ENCODE measurements at places on chromosomes 5 and 9. TPM values are rescaled to one million over a fixed set of nuclear protein-coding genes. Genes with fewer than 3 reads are reported as not detected.

DNA sequence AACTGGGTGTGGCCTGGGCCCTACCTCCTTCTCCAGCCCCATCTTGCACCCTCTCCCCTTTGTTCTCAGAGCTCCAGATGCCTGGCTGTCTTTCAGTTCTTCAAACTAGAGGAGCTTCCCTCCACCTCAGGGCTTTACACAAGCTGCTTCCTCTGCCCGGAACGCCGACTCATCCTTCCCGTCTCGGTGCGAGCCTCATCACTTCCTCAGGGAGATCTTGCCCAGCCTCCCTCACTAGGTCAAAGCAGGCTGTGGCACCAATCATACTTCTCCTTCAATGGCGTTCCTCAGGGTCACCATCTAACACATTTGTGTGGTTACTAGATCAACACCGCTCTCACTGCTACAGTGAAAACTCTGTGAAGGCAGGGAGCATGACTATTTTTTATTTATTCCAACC is 56.2 kb upstream of the ZSWIM6 start:
- no peaks in the 10 kb centered on the region for H3K36me3 ChIP-seq
- H3K4me1 ChIP-seq, result peaks cover 11% of the 10 kb centered on the region
- DNase-seq, result no peak
- peak overlapping the region; percentile 0 for H3K4me3 ChIP-seq

- no peak for DNase-seq
- no peak overlapping the region for H3K4me3 ChIP-seq
- peaks cover 2% of the 10 kb centered on the region for H3K36me3 ChIP-seq
These were observed 330.7 kb downstream of the PDE4D start for GRCh38 chr5:59562756-59563389.

DNA sequence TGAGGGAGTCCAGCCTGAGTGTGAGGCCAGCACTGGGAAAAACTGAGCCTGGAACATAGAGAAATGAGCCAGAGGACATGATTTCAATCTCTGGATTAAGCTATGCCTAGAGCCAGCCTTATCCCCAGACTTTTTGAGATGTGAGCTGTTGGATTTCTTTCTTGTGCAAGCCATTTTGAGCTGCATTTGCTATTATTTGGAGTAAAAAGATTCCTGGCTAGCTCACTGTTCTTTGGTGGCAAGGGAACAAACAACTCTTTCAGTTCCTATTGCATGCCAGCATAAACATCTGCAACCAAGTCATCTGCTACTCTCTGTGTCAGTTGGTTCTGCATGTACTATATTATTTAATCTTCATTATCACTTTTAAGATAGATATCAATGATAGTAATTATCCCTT is 70.1 kb upstream of the MAN2A1 start:
- H3K4me1 ChIP-seq, result no peaks in the 10 kb centered on the region
- H3K27me3 ChIP-seq, result no peaks in the 10 kb centered on the region
- H3K4me3 ChIP-seq, result no peak overlapping the region

- no peaks in the 10 kb centered on the region for H3K4me1 ChIP-seq
- H3K36me3 ChIP-seq, result no peaks in the 10 kb centered on the region
- H3K27ac ChIP-seq, result no peak overlapping the region
- peaks cover 12% of the 10 kb centered on the region for H3K27me3 ChIP-seq
- H3K4me3 ChIP-seq, result no peak overlapping the region
These were observed 6.0 kb downstream of the SLC46A2 start for GRCh38 chr9:112884721-112885120.

DNA sequence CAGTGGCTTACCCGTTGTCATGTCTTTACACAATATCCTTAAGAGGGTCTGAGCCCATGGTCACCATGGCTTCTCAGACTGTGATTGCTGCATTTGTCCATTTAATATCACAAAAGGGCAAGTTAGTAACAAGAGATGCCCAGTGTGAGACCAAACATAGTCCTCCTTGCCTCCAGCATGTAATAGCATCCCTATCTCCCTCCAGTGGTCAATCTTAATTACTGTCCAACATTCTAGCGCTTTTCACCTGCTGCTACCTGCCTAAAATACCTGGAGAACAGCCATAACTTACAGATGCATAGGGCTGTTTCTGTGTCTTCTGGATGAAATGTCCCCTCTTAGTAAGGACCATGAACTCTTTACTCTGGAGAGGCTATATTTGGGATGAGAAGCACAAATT is 267.2 kb upstream of the DAB2 start:
- no peak overlapping the region for H3K27ac ChIP-seq
- no peaks in the 10 kb centered on the region for H3K4me1 ChIP-seq
- no peak overlapping the region for H3K4me3 ChIP-seq

DNA sequence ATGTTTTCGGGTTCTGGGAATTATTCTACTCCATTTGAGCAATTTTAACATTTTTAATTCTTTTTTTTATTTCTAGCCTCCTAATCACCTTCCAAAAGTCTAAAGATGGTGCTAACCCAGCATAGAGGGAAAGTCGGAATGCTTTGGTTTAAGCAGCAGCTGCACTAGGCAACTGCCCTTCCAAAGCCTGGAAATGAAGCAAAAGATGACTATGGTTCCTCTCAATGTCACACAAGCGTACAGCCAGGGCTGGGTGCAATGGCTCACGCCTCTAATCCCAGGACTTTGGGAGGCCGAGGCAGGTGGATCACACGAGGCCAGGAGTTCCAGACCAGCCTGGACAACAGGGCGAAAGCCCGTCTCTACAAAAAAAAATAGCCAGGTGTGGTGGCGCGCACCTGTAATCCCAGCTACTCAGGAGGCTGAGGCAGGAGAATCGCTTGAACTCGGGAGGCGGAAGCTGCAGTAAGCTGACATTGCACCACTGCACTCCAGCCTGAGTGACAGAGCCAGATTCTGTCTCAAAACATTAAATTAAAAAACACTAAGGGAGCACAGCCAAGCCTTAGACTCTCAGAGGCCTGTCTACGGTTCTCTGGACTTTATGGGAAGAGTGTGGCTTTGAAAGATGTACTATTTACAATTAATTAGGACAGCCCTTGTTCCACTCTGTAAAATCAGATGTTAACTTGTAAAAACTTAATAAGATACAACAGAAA is 33.1 kb downstream of the ADAM19 start:
- no peak for DNase-seq
- peaks cover 95% of the 10 kb centered on the region for H3K4me1 ChIP-seq
- H3K36me3 ChIP-seq, result peaks cover 53% of the 10 kb centered on the region
- H3K27me3 ChIP-seq, result no peaks in the 10 kb centered on the region
- peak overlapping the region; percentile 93 for H3K27ac ChIP-seq

GRCh38 chr9:130854835-130855234 is 19.8 kb downstream of the ABL1 start:
- no peaks in the 10 kb centered on the region for H3K4me1 ChIP-seq
- no peak overlapping the region for H3K27ac ChIP-seq
- no peaks in the 10 kb centered on the region for H3K27me3 ChIP-seq
- no peak for DNase-seq

- H3K4me1 ChIP-seq, result peaks cover 9% of the 10 kb centered on the region
- H3K27ac ChIP-seq, result no peak overlapping the region
- DNase-seq, result no peak
- H3K4me3 ChIP-seq, result no peak overlapping the region
- peaks cover 21% of the 10 kb centered on the region for H3K27me3 ChIP-seq
- H3K36me3 ChIP-seq, result no peaks in the 10 kb centered on the region
These were observed 87.5 kb upstream of the ERCC6L2 start for GRCh38 chr9:95788021-95788420.

DNA sequence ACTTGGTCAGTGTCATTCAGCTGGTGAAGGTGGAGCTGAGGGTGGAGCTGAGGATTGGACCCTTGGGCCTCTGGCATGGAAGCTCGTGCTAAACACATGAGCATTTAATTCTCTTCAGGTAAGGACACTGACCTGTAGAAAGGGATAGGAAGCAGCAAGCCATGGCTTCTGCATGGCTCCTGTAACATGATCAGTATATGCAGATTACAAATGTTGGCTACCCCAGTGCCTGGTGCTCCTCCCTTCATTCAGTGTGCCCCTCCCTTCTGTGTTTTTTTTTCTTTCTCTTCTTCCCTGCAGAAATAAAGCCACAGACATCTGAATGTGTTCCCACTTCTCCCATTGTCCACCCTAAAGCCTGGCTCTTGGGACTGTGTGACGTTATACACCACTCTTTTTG is 52.9 kb downstream of the ARHGAP26 start:
- peaks cover 82% of the 10 kb centered on the region for H3K4me1 ChIP-seq
- no peak overlapping the region for H3K27ac ChIP-seq
- H3K4me3 ChIP-seq, result no peak overlapping the region
- DNase-seq, result no peak
- no peaks in the 10 kb centered on the region for H3K27me3 ChIP-seq

- H3K4me3 ChIP-seq, result no peak overlapping the region
- H3K4me1 ChIP-seq, result peaks cover 18% of the 10 kb centered on the region
- no peaks in the 10 kb centered on the region for H3K27me3 ChIP-seq
- DNase-seq, result no peak
These were observed 48.2 kb downstream of the KIF2A start for GRCh38 chr5:62354028-62354874.

- no peak overlapping the region for H3K4me3 ChIP-seq
- H3K4me1 ChIP-seq, result no peaks in the 10 kb centered on the region
- H3K36me3 ChIP-seq, result no peaks in the 10 kb centered on the region
- H3K27me3 ChIP-seq, result peaks cover 11% of the 10 kb centered on the region
- H3K27ac ChIP-seq, result no peak overlapping the region
These were observed 8.6 kb downstream of the SPINK1 start for GRCh38 chr5:147822686-147823491.

DNA sequence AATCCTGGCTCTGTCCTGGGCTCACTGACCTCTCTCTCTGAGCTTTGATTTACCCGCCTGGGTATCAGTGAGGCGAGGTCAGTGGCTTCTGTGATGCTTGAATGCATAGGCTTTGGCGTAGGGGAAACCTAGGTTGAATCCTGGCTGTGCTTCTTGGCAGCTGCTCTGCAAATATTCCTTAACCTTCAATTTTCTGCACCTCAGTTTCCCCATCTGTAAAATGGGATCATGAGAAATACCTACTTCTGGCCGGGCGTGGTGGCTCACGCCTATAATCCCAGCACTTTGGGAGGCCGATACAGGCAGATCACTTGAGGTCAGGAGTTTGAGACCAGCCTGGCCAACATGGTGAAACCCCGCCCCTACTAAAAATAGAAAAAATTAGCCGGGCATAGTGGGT is 7.2 kb downstream of the FGF18 start:
- H3K36me3 ChIP-seq, result no peaks in the 10 kb centered on the region
- no peak overlapping the region for H3K4me3 ChIP-seq
- peaks cover 6% of the 10 kb centered on the region for H3K27me3 ChIP-seq
- no peak overlapping the region for H3K27ac ChIP-seq
- DNase-seq, result no peak

DNA sequence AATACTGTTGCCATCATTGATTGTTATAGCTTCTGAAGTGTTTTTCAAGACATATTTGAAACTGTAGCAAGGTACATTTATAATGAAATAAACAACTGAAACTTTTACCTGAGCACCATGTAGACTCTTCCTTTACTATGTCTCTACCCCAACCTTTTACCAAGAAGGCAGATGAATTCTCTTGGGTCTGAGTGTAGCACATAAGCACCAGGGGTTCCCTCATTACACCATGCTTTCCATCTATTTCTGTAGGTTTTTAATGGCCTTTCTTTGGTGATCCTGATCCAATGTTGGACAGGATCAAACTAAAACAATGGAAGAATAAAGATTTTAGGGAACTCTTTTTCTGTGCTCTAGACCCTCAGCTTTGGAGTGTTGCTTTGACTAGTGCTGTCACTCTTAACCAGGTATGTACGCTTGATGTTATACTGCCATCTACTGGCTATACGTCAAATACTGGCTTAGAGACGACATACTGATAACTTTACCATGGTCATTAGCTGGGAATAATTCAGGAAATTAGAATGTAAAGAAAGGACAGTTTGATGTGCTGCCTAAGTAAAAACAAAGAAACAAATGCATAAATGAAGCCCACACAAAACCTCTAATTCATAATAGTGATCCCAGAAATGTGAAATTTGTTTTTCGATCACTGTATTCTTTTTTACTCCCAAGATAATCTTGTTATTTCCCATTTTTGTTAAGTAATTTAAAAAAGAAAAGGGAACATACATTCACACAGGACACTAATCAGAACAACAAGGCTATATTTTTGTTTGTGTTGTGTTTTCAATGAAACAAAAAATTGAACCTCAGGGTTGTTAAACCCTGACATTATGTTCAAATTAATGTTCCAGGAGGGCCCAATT is 30.7 kb downstream of the IFNW1 start:
- H3K4me1 ChIP-seq, result no peaks in the 10 kb centered on the region
- peaks cover 9% of the 10 kb centered on the region for H3K27me3 ChIP-seq
- H3K36me3 ChIP-seq, result no peaks in the 10 kb centered on the region
- H3K4me3 ChIP-seq, result no peak overlapping the region
- DNase-seq, result no peak

- H3K4me1 ChIP-seq, result peaks cover 9% of the 10 kb centered on the region
- no peak for DNase-seq
- peaks cover 27% of the 10 kb centered on the region for H3K27me3 ChIP-seq
- peaks cover 3% of the 10 kb centered on the region for H3K36me3 ChIP-seq
- H3K4me3 ChIP-seq, result no peak overlapping the region
These were observed 4.3 kb upstream of the TRIO start for GRCh38 chr5:14138608-14139540.

DNA sequence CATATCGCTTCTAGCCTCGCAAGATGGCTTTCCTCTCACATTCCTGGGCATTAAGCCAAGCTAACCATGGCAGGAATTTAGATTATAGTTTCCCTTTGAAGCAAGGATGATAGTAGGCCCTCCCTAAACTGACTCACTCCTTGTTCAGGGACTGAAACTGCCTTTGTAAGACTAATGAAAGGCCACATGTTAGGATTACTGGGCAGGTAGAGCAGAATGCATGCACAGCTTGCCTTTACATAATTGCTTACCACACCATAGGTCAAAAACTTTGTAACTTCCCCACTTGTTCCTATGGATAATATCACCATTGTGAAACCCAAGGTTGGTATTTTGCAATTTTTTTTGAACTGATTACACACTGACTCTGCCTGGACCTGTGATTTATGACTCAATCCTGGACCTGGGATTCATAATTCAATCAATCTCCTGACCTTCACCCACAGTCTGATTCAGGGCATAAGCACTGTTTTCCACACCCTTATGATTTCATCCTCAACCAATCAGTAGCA is 41.0 kb upstream of the PRDM9 start:
- DNase-seq, result no peak
- no peak overlapping the region for H3K4me3 ChIP-seq
- H3K27ac ChIP-seq, result no peak overlapping the region
- H3K27me3 ChIP-seq, result no peaks in the 10 kb centered on the region

DNA sequence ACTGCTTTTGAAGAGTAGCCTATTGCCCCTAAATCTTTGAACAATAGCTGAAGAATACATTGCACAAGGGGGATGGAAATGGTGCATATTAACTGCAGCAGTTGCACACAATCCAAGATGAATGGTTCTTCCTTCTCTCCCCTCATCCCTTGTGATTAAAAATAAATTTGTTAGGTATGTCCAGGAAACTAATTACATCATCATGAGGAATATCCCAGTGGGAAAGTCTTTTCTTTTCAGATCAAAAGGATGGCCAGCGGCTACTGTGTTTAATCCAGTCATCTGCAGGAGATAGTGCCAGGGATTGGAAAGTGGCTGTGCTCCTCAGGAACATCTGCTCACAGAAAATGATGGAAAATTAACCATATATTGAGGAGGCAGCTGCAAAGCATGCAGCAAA is 508.4 kb upstream of the SEMA6A start:
- DNase-seq, result no peak
- no peaks in the 10 kb centered on the region for H3K27me3 ChIP-seq
- H3K4me1 ChIP-seq, result no peaks in the 10 kb centered on the region
- no peak overlapping the region for H3K27ac ChIP-seq

The MAN1B1 gene
- total RNA-seq, result 48.1 TPM

The S100Z gene
- total RNA-seq, result 1.5 TPM

The BICD2 gene
- total RNA-seq, result 29.4 TPM

The FST gene
- total RNA-seq, result 0.31 TPM

The PAXX gene
- total RNA-seq, result 79.4 TPM

The WDR38 gene
- not detected for total RNA-seq

The FBXL7 gene
- total RNA-seq, result not detected

The CCDC183 gene
- 0.52 TPM for total RNA-seq

The KIAA1958 gene
- total RNA-seq, result 8.2 TPM

Data from activated T-helper 1 cell treated with anti-CD3 and anti-CD28 coated beads, Interleukin-12 subunit alpha, Interleukin-12 subunit beta, Interleukin-2, Interleukin-4 antibody, amounts not matched to agents 30 ng/mL and 10 ng/mL and 1 ng/mL, durations not matched to agents 14 hours and 24 hours and 36 hours (primary cell).